ENCODE measurements at places on chromosomes 2 and 18.

DNA sequence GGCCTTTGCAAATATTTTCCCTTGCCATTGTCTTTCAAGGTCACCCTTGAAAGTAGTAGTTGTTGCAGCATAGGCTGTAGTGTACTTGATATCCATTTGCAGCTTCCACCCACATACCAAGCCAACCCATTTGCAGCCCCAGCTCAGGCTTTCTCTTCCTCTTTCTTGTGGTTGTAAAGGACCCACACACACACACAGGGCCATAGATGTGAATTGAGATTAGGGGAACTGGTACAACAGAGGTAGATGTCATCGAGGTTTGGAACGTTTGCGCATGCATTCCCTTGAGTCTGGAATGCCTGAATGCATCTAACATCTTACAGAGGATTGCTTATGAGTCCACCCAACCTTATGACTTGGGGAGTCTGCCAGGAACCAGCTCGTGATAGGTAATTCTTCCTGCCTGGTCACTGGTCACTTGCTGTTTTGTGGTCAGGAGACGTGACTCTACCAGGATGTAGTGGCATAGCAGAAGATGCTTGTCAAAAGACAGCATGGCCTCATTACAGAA is 91.9 kb downstream of the MRPS9 start:
- DNase-seq = no peak

GRCh38 chr2:126664234-126664633 is 8.3 kb downstream of the GYPC start:
- DNase-seq = no peak

GRCh38 chr2:155200753-155201152 is 502.3 kb downstream of the KCNJ3 start:
- no peak for DNase-seq

DNA sequence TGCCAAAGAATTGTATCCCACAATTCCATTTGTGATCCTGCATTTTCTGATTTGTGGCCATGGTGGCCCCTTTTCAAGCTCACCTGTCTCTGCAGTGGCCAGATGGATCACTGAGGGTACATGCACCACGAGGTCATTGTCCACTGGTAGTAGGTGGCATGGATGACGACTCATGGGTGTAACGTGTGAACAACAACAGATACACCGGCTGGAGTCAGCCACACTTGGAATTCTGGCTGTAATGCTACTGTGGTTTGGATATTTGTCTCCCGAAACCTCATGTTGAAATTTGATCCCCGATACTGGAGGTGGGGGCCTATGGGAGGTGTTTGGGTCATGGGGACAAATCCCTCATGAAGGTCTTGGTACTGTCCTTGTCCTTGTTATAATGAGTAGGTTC is 102.2 kb upstream of the TAF1B start:
- DNase-seq = no peak

- DNase-seq = no peak
These were observed 518.2 kb upstream of the RAB12 start for GRCh38 chr18:8091035-8091434.

Measured in NCI-H1105 treated with DMSO at 0.1 percent for 48 hours (cell line).